ENCODE measurements at places on chromosomes 3 and 15. TPM values are rescaled to one million over a fixed set of nuclear protein-coding genes. Genes with fewer than 3 reads are reported as not detected.

- DNase-seq, result no peak
Observed at GRCh38 chr15:97729270-97729669, 231.2 kb upstream of the ARRDC4 start.

DNA sequence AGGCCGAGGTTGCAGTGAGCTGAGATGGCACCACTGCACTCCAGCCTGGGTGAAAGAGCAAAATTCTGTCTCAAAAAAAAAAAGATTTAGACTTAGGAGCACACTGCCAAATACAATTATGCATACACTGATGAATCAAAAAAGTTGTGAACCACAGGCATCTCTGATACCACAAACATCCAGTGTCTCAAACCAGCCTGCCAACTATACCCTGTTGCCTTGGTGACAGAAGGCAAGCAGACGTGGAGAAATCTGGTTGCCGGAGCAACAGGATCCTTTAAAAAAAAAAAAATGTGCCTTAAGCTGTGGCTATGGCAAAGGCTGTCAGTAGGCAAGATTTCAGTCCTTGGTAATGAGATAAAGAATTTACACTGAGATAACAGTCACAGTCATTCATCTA, 202.3 kb downstream of the NEK10 start:
- no peak for DNase-seq

DNA sequence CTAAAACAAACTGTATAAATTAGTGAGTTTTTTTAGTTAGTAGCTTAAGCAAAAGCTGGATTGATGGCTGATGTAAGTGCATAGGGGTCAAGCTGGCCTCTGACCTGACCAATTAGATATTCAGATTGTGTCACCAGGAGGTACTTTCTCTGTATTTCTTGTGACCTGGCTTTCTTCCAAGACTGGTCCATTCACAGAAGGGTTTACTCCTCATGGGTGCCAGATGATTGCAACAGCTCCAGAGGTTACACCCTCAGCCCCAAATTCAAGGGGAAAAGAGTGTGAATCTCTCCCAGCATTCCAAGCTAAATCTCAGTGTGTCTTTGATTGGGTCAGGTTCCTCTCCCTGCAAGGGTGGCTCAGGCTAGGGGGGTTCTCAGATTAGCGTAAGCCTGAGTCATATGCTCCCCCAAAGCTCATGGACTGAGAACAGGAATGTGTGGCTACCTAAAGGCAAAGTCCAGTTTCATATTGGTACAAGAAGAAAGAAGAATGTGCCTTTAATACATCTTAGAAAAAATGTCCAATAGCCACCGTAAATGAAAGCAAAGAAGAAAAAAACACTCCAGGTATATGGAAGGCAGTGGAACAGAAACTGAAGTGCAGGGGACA, 16.5 kb downstream of the PML start:
- DNase-seq, result no peak

- DNase-seq, result no peak
Observed at GRCh38 chr15:43881944-43882343, 55.1 kb downstream of the WDR76 start.

- peak; percentile 67 for DNase-seq
Observed at GRCh38 chr3:173970281-173970680, 572.7 kb downstream of the NLGN1 start.

DNA sequence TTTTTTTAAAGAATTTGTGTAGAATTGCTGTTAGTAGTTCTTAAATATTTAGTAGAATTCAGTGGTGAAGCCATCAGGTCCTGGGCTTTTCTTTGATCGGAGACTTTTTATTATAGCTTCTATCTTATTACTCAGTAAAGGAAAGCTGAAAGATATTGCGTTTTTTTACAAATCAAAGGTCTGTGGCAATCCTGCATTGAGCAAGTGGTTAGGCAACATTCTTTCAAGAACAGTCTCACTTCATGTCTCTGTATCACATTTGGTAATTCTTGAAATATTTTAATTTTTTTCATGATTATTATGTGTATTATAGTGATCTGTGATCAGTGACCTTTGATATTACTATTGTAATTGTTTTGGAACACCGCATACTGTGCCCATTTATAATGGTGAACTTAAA, 140.8 kb downstream of the UNC13C start:
- no peak for DNase-seq

DNA sequence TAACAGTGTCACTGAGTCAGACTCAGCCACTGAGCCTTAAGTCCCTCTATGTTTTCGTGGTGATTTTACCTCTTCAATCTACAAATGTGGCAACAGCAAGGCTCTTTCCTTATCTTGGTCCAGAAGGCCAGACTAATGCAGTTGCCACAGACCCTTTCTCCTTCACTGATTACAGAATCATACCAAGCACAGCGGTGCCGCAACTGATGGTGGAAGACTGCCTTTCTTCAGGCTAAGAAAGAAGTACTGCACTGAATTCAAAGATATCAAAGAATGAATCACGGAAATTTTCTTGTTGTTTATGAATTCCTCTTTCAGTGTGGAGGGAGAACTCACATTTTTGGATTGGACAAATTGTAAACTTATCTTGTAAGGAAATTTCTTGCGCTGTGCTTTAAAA, 18.6 kb downstream of the DCP1A start:
- no peak for DNase-seq

GRCh38 chr15:44647637-44648036, 15.8 kb downstream of the SPG11 start:
- no peak for DNase-seq

DNA sequence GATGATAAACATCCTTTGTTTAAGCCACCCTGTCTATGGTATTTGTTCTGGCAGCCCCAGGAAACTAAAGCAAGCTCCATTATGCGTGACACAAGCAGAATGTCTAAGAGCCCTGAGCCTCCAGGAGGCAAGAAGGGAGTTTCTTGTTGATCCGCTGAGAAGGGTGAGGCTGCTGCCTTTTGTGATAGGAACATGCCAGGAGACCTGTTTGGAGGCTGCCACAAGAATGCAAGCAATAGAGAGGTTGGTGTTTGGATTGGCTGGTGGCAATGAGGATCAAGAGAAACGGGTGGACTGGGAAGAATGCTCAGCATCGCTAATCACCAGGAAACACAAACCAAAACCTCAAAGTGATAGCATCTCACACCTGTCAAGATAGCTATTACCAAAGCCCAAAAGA, 104.8 kb downstream of the ASB7 start:
- DNase-seq, result no peak

- no peak for DNase-seq
Observed at GRCh38 chr3:66497985-66498671, 2.7 kb downstream of the LRIG1 start.

- no peak for DNase-seq
Observed at GRCh38 chr15:75112278-75112847, 89.0 kb downstream of the PPCDC start.

- DNase-seq, result peak; percentile 41
Observed at GRCh38 chr3:43330981-43331380, 44.6 kb downstream of the SNRK start.

GRCh38 chr15:83610901-83611685, 42.8 kb upstream of the ADAMTSL3 start:
- DNase-seq, result peak; percentile 39

DNA sequence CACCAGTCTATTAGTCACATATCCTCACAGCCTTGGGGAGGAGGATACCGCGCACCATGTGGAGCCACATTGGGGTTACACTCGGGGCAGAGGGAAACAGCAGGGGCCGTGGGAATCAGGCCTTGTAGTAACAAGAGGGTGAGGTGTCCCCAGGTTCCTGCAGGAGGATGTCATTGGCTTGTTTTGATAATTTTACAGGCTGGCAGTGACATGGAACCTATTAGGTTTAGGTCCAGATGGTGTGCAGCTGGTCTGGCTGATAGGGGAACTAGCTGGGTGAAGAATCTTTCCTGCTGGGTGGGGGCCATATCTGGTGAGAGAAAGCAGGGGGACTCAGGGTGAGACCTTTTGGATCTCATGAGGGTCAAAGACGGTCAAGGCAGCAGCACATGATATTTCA, 9.8 kb upstream of the MEF2A start:
- DNase-seq, result no peak

GRCh38 chr3:16299746-16300145, 34.7 kb downstream of the OXNAD1 start:
- no peak for DNase-seq

- DNase-seq, result no peak
Observed at GRCh38 chr3:104629038-104629437, 737.7 kb upstream of the ALCAM start.

DNA sequence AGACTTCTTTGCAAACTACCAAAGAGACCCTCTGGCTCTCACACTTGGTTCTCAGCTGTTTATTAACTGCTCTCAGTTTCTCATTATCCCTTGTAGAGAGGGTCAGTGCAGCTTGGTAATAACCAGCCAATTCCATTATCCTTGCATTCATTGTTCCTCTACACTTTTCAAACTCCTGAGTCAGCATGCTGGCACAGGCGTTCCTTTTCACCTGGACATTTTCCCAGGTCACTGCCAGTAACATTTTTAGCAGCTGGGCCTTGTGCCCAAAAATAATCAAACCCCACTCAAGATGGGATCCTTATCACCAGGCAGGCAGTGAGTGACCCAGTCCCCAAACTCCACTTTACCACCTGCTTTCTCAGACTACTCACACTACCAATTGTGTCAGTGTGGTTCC, 4.8 kb upstream of the SUMF1 start:
- DNase-seq, result no peak

DNA sequence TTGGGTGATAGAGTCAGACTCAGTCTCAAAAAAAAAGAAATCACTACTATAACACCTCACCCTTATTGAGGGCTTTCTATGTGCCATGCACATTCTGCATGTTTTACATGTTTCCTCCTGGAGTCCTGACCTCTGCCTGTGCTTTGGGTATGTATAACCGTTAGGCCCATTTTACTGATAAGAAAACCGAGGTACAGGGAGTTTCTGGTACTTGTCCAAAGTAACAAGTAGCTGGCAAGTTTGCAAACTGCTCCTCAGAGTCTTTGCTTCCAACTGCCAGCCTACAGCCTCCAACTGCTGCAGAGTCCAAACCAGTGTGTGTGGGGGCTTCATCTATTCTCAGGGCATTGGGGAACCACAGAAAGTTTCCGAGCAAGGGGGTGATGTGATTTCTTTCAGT, 3.7 kb upstream of the GNAI2 start:
- no peak for DNase-seq

DNA sequence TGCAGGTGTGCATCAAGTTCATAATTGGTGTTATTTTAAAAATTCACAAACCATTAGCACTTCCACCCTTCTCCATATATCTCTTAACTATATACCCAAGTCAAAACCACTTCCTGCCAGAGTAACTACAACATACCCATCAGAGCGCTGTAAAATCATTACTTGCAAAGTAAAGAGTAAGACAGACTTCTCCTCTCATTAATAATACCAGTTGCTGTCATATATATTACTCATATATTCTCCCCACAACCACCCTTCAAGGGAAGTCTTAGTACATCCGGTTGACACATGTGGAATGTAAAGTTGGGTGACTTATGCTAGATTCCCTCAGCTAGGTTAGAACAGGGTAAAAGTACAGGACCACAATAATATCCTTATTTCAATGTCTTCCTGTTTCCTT, 5.6 kb downstream of the TERC start:
- no peak for DNase-seq

DNA sequence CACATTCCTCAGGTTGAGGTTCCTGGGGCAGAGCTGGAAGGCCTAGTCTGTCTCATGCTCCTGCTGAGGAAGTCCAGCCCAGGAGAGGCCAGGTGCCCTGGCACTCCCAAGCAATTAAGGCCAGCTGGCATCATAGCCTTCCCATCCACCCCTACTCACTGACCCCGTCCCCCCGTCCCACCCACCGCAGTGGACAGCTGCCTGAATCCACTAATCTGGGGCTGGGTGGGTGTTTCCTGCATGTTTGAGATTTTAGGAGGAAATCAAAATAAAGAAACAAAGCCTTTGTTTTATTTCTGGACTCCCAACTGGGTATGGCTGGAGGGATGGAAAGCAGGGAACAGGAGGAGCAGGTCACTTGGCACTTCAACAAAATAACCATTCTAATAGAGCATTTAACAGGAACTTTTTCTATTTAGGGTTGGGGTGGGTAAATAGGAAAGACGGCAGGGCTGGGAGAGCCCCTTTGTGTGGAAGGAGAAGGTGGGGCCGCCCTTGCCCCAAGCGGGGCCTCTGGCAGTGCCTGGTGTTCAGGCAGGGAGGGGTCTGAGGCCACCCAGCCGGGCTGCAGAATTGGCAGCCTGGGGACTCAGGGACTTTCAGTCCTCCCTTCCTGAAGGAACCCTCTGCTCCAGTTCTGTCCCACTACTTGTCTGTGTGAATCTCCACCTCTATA, 8.5 kb downstream of the MRAS start:
- DNase-seq, result no peak

GRCh38 chr15:33533197-33533596, 222.4 kb downstream of the RYR3 start:
- DNase-seq, result no peak

GRCh38 chr15:28125673-28126651, 26.8 kb upstream of the OCA2 start:
- DNase-seq, result no peak

DNA sequence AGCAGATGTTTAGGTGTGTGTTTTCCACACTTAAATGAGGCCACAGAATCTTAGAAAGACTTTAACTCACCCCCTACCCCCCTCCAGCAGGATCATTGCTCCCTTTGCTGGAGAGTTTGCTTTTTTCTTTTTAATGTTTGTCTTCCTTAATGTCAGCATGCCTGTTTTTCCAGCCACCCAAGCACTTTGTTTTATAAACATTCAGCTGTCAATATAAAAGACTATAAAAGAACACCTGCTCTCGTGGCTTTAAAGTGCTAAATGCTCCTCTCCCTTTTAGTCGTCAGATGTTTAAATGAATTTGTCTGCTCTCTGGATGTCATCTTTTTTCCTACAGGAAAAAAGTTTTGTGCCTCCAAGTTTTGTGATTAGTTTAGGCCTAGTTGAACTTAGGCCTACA, 61.7 kb downstream of the SIDT1 start:
- DNase-seq, result no peak

DNA sequence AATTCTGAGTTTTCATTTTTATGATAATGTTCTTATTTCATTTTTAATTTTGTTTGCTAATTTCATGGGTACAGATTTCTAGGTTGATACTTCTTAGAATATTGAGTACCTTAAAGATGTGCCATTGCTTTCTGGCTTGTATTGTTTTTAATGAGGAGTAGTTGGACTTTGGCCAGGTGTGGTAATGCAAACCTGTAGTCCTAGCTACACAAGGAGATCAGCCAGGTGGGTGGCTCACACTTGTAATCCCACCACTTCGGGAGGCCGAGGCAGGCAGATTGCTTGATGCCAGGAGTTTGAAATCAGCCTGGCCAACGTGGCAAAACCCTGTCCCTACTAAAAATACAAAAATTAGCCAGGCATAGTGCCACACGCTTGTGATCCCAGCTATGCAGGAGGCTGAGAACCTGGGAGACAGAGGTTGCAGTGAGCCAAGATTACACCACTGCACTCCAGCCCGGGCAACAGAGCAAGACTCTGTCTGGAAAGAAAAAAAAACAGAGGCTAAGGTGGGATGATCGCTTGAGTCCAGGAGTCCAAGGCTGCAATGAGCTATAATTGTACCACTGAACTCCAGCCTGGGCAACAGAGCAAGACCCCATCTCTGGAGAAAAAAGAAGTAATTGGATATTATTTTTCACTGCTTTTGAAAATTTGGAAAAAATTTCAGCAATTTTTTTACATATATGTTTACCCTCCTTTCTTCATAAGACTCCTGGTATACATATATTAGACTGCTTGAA, 198.0 kb downstream of the ALCAM start:
- DNase-seq, result no peak

The SEMA3F gene
- total RNA-seq, result 39.9 TPM

The ITIH4 gene
- total RNA-seq, result 15.4 TPM

The THPO gene
- total RNA-seq, result 0.85 TPM

The OXTR gene
- 1.2 TPM for total RNA-seq

The THUMPD3 gene
- total RNA-seq, result 44.1 TPM

The IL16 gene
- total RNA-seq, result 19.9 TPM

The NISCH gene
- 98.7 TPM for total RNA-seq

The JMJD7 gene
- 16.2 TPM for total RNA-seq

The HES1 gene
- 44.3 TPM for total RNA-seq

The GREM1 gene
- total RNA-seq, result 4.8 TPM

The PLA2G4D gene
- not detected for total RNA-seq

The CDAN1 gene
- total RNA-seq, result 13.1 TPM

Measured in kidney (tissue), 22 donors.